MCF 10A (cell line): ENCODE measurements at places on chromosomes 4 and X. TPM values are rescaled to one million over a fixed set of nuclear protein-coding genes. Genes with fewer than 3 reads are reported as not detected.

DNA sequence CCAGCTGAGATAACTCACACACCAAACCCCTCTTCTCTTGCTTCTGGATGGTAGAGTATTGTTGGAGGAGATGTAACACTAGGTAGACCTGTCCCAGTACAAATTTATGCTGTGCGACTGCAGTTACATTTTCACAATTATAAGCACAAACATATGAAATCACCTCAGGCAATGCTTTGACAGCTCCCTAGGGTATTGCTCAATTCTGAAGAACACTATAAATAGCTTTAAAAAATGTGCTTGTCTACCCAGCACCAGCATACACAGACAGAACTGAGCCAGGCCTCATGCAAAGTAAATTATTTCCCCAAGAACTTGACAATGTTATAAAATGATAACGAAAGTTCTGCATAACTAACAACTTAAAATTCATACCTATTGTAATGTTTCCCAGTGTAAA, 1999.1 kb upstream of the ADGRL3 start:
- no peak overlapping the region for H3K4me3 ChIP-seq
- H3K27ac ChIP-seq = no peak overlapping the region
- H3K4me1 ChIP-seq = peaks cover 22% of the 10 kb centered on the region
- no peaks in the 10 kb centered on the region for H3K27me3 ChIP-seq
- H3K36me3 ChIP-seq = peaks cover under 1% of the 10 kb centered on the region
- DNase-seq = peak; percentile 53

DNA sequence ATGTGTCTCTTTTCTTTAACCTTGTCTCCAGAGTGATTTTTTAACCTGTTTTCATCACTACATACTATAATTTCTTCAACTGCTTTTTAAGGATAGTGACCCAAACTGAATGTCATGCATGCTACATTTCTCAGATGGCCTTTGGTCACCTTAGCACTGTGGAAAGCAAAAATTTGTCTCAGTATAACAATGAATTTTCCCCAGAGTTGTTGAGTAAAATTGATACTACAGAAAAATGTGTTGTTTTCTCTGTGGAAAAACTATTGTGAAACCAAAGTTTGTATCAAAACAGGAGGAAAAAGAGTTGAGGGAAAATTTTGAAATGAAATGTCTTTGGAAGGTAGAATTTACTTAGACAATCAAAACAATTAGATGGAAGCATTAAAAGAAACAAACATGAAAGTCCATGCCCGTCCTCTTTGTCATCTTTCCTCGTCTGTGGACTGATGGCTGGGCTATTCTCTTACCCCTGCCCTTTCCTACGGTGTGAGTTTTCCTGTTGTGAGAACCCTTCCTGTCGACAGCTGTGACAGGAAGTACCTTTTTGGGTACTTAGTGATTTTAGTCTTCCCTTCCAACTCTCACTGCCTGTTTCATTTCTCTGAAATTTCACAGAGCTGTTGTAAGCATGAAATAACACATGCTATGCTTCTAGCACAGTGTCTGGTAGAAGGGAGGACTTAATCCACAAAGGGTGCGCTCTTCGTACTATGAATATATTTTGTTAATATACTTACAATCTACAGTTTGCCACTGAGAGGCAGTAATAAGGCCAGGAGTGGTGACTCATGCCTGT, 50.8 kb downstream of the LRP2BP start:
- H3K27ac ChIP-seq = no peak overlapping the region
- peaks cover 11% of the 10 kb centered on the region for H3K36me3 ChIP-seq
- no peaks in the 10 kb centered on the region for H3K27me3 ChIP-seq
- H3K4me3 ChIP-seq = no peak overlapping the region

GRCh38 chrX:118864063-118864635, 40.5 kb downstream of the ZCCHC12 start:
- H3K36me3 ChIP-seq = no peaks in the 10 kb centered on the region
- peaks cover 17% of the 10 kb centered on the region for H3K27me3 ChIP-seq
- no peak overlapping the region for H3K27ac ChIP-seq
- no peak overlapping the region for H3K4me3 ChIP-seq
- DNase-seq = no peak

DNA sequence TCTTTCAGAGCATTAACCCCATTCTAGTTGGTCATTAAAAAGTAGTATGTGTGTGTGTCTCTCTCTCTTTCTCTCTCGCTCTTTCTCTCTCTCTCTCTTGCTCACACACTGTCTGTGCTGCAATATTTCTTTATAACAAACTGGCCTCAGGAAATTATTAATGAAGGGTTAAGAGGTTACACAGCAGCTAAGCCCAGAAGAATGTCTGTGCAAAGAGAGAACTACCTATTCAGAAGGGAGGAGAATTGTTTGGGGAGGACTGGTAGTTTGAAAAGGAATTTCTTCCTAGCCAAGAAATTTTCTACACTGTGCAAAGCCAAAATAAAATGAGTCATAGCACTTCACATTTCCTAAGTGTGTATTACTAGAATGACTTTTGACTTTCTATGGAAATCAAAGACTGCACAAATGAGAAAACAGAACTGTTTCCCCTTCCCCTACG, 22.2 kb downstream of the PDGFC start:
- peak; percentile 80 for DNase-seq
- H3K4me1 ChIP-seq = peaks cover 78% of the 10 kb centered on the region
- H3K36me3 ChIP-seq = no peaks in the 10 kb centered on the region

GRCh38 chr4:121551271-121551670, 145.5 kb downstream of the ANXA5 start:
- H3K27ac ChIP-seq = no peak overlapping the region
- peak; percentile 45 for DNase-seq
- peaks cover 12% of the 10 kb centered on the region for H3K4me1 ChIP-seq

Gene MYOZ2
- not detected in 2 replicates for total RNA-seq
